Activated CD4-positive, alpha-beta memory T cell treated with anti-CD3 and anti-CD28 coated beads, Interleukin-2, amount 10 ng/mL, durations not matched to agents 7 days and 5 days (primary cell): ENCODE measurements at places on chromosomes 7 and 10.

- H3K36me3 ChIP-seq = no peaks in the 10 kb centered on the region
- DNase-seq = no peak
- H3K27ac ChIP-seq = no peak overlapping the region
- no peaks in the 10 kb centered on the region for H3K4me1 ChIP-seq
- no peak overlapping the region for H3K4me3 ChIP-seq
Measured at GRCh38 chr7:41825927-41826480, 123.1 kb upstream of the INHBA start.

GRCh38 chr10:4390219-4390618 lies 435.8 kb upstream of the AKR1E2 start:
- no peaks in the 10 kb centered on the region for H3K4me1 ChIP-seq
- no peak for DNase-seq
- H3K27me3 ChIP-seq = peaks cover 4% of the 10 kb centered on the region
- H3K36me3 ChIP-seq = no peaks in the 10 kb centered on the region

GRCh38 chr7:27248427-27248806 lies 5.8 kb downstream of the EVX1 start:
- no peaks in the 10 kb centered on the region for H3K36me3 ChIP-seq
- no peak overlapping the region for H3K27ac ChIP-seq
- no peak for DNase-seq
- no peak overlapping the region for H3K4me3 ChIP-seq
- H3K27me3 ChIP-seq = peaks cover 90% of the 10 kb centered on the region

GRCh38 chr10:120810298-120810697 lies 40.9 kb upstream of the WDR11 start:
- H3K27ac ChIP-seq = no peak overlapping the region
- no peaks in the 10 kb centered on the region for H3K36me3 ChIP-seq
- no peak overlapping the region for H3K4me3 ChIP-seq
- no peak for DNase-seq

DNA sequence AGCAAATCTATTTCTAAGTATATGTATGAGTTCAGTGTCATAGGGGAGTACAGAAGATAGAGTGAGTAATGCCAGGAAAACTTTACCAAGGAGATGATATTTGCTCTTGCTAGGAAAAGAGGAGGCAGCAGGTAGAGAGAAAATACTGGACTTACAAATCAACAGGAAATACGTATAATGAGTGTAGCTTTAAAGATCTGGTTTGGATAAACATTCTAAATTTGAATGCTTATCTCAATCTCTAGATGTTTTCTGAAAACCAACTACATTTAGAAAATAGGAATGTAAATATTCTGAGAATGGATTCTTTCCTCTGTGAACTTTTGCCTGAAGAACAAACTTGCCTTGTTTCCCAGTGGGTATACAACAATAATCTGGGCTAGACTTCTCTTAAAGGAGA lies 46.9 kb upstream of the GNAI1 start:
- DNase-seq = no peak
- H3K4me1 ChIP-seq = no peaks in the 10 kb centered on the region
- H3K4me3 ChIP-seq = no peak overlapping the region
- H3K27me3 ChIP-seq = no peaks in the 10 kb centered on the region
- no peak overlapping the region for H3K27ac ChIP-seq
- H3K36me3 ChIP-seq = no peaks in the 10 kb centered on the region

DNA sequence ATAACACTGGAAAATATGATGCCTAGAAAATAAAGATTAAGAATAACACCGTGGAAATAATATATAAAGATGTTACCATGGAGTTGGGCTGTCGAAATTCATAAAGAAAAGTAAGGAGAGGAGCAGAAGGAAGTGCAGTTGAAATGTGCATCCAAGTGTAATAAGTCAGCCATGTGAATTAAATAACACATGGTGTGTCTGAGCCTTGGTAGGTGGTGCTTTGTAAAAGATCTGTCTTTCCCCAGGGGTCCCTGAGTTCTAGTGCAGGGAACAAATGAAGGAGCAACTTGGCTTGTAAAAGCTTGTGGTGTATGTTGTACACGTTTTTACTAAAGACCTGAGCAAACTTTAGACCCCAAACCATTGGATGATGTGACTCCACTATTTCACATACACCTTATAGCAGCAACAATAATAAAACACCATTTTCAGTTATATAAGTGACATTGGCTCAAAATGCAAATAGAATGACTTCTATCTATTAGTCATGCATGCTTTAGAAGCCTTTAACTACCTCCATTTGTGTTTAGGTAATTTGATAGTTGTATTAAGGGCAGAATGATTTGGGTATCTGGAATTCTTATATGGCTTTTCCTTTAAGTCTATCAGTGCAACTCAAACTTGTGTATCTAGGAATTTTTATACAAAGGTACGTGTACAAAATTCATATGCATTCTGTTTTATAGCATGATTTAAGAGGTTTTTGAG lies 11.3 kb downstream of the STARD3NL start:
- peaks cover 8% of the 10 kb centered on the region for H3K4me1 ChIP-seq
- H3K27me3 ChIP-seq = no peaks in the 10 kb centered on the region
- H3K36me3 ChIP-seq = peaks cover 27% of the 10 kb centered on the region
- no peak overlapping the region for H3K27ac ChIP-seq

DNA sequence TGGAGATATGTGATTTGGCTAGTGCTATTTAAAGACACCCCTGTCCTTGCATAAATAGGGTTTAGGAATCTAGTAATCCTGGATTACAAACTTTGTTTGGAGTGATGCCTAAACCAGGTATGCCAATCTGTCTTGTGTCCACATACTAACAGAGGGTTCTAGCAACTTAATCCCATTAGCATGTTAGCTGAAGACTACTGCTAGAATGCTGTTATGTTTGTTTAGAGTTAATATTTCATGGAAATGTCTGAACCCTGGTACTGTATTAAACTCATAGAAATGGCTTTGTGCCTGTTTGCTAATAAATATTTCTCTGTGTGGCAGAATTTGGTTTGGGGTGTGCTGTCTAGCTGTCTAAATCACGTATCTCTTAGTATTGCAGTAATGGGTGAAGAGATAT lies 150.8 kb downstream of the PFKFB3 start:
- no peak overlapping the region for H3K27ac ChIP-seq
- no peak for DNase-seq
- peaks cover 22% of the 10 kb centered on the region for H3K36me3 ChIP-seq

DNA sequence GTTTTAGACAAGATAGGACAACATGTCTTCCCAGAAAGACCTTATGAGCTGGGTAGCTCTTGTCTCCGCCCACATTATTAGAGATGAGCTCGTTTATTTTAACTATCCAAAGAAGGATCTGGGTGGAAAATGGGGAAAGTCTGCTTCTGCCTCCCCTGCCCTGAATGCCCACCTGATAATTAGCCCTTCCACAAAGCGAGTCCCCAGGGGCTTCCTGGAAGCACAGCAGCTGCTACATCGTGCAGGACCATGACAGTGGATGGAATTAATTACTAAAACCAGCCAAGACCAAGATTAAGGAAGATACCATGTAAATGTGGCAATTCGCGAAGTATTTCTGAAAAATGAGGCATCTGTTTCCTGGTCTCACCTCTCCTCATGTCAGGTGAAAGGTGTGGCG lies 374.4 kb downstream of the PAXIP1 start:
- H3K27ac ChIP-seq = no peak overlapping the region
- H3K27me3 ChIP-seq = no peaks in the 10 kb centered on the region
- H3K4me1 ChIP-seq = no peaks in the 10 kb centered on the region
- no peak overlapping the region for H3K4me3 ChIP-seq
- no peak for DNase-seq
- no peaks in the 10 kb centered on the region for H3K36me3 ChIP-seq

DNA sequence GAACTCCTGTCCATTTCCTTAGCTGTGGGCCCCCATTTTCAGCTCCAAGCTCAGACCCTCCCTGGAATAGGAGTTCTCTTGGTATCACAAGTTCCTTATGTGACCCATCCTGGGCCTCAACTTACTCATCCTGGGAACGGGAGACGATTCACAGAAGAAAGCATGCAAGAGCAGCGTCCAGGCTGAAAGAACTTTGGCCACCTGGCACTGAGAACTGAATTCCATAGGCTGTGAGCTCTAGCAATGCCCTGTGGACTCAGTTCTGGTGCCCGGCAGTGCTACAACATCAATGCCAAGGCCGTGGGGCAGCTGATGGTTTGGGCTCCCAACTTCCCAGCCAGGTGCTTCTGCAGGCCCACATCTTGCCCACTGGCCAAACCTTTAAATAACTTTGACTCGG lies 3.9 kb upstream of the CUEDC2 start:
- H3K36me3 ChIP-seq = peaks cover 20% of the 10 kb centered on the region
- DNase-seq = no peak
- peaks cover 62% of the 10 kb centered on the region for H3K4me1 ChIP-seq
- peak overlapping the region; percentile 82 for H3K27ac ChIP-seq

- no peak overlapping the region for H3K27ac ChIP-seq
- DNase-seq = no peak
- peaks cover 11% of the 10 kb centered on the region for H3K4me1 ChIP-seq
- no peaks in the 10 kb centered on the region for H3K27me3 ChIP-seq
Measured at GRCh38 chr7:595621-596010, 76.0 kb upstream of the PDGFA start.

GRCh38 chr7:73802459-73802858 lies 28.3 kb upstream of the CLDN4 start:
- no peak for DNase-seq
- H3K4me3 ChIP-seq = no peak overlapping the region
- H3K27ac ChIP-seq = no peak overlapping the region
- no peaks in the 10 kb centered on the region for H3K4me1 ChIP-seq

DNA sequence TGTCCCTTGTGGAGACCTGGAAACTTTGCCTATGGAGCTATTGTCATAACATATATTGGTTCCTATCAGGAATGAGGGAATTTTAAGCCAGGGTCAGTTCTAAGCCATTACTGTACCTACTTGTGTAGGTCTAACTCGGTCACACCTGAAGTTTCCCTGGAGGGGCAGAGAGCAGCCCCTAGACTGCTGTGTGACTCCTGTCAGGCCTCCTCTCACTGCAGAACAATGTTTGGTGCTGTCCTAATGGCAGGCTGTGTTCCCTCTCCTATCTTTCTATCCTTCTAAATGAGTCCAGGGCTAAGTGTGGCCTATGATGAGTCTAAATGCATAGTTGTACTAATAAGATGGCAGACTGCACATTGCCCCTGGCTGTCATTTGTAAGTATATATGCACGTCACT lies 14.2 kb downstream of the MBL2 start:
- DNase-seq = no peak
- no peaks in the 10 kb centered on the region for H3K4me1 ChIP-seq
- H3K36me3 ChIP-seq = no peaks in the 10 kb centered on the region
- no peaks in the 10 kb centered on the region for H3K27me3 ChIP-seq
- H3K4me3 ChIP-seq = no peak overlapping the region

GRCh38 chr10:21369697-21370096 lies 155.8 kb downstream of the SKIDA1 start:
- H3K4me3 ChIP-seq = no peak overlapping the region
- peaks cover 5% of the 10 kb centered on the region for H3K4me1 ChIP-seq
- H3K36me3 ChIP-seq = no peaks in the 10 kb centered on the region
- no peak for DNase-seq
- H3K27me3 ChIP-seq = no peaks in the 10 kb centered on the region

- DNase-seq = no peak
- H3K4me1 ChIP-seq = no peaks in the 10 kb centered on the region
- H3K27ac ChIP-seq = no peak overlapping the region
- H3K27me3 ChIP-seq = no peaks in the 10 kb centered on the region
- H3K4me3 ChIP-seq = no peak overlapping the region
Measured at GRCh38 chr10:133079836-133080682, 7.7 kb upstream of the ADGRA1 start.

- H3K27ac ChIP-seq = no peak overlapping the region
- no peak overlapping the region for H3K4me3 ChIP-seq
- DNase-seq = no peak
Measured at GRCh38 chr10:83144461-83144860, 994.8 kb upstream of the GHITM start.

GRCh38 chr7:37341033-37341630 lies 107.5 kb downstream of the ELMO1 start:
- H3K27me3 ChIP-seq = no peaks in the 10 kb centered on the region
- peak overlapping the region; percentile 98 for H3K27ac ChIP-seq
- H3K4me1 ChIP-seq = peaks cover 80% of the 10 kb centered on the region

GRCh38 chr10:17756557-17757217 lies 4.7 kb downstream of the TMEM236 start:
- H3K4me1 ChIP-seq = peaks cover 9% of the 10 kb centered on the region
- no peaks in the 10 kb centered on the region for H3K27me3 ChIP-seq
- no peaks in the 10 kb centered on the region for H3K36me3 ChIP-seq
- H3K27ac ChIP-seq = no peak overlapping the region

DNA sequence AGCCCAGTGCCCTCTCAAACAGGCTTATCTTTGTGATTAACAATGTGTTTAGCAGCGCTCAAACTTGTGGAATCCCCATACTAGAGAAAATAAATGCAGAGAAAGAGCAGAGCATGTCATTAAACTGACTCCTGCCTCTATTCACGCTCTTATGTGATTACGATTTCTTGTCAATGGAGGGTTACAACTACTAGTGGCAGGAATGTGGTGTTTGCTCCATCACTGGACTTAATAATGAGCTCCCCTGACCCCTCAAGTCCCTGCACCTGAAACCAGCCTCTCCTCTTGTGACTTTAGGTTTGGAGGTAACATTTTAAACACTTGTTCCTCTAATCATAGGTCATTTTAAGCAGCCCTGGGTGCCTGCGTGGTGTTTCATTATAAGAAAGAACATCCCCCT lies 121.9 kb downstream of the PLPP4 start:
- no peaks in the 10 kb centered on the region for H3K4me1 ChIP-seq
- no peaks in the 10 kb centered on the region for H3K27me3 ChIP-seq
- H3K4me3 ChIP-seq = no peak overlapping the region
- DNase-seq = no peak
- H3K36me3 ChIP-seq = no peaks in the 10 kb centered on the region

- no peaks in the 10 kb centered on the region for H3K27me3 ChIP-seq
- DNase-seq = no peak
- H3K4me3 ChIP-seq = no peak overlapping the region
- H3K4me1 ChIP-seq = peaks cover 70% of the 10 kb centered on the region
Measured at GRCh38 chr7:22997871-22998518, 15.9 kb downstream of the HYCC1 start.

DNA sequence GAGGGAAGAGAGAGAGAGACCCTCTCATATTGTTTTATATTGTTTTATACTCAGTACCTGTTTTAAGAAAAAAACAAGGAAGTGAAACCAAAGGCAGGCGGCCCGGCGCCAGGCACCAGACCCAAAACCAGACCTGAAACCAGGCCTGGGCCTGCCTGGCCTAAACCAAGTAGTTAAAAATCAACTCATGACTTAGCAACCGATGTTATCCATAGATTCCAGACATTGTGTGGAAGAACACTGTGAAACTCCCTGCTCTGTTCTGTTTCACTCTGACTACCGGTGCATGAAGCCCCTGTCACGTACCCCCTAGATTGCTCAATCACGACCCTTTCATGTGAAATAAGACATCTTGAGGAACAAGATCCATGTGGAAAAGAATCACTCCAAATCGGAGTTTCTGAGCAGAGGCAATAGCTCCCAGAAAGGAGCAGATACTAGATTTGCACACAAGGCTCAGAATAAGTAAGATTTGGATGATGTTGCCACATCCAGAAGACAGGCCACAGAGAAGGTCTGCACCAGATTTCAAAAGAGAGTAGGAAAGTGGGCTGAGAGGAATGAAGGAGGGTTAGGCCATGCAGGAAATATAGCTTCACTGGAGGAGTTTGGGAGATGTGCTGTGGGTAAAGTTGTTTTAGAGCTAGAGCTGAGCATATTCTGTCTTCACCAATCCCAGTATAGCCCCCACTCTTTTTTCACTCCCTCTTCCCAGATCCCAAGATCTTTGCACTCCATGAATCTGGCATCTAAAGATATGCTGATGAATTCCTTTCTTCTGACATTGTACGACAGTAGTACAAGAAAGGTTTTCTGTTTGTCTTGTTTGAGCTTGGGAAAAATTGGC lies 8.8 kb upstream of the ZNF248 start:
- no peaks in the 10 kb centered on the region for H3K27me3 ChIP-seq
- no peak overlapping the region for H3K4me3 ChIP-seq
- H3K27ac ChIP-seq = no peak overlapping the region
